ENCODE measurements at places on chromosomes 4 and X.
A peak's percentile ranks its signal among the peaks of the same experiment; 100 is the strongest.

DNA sequence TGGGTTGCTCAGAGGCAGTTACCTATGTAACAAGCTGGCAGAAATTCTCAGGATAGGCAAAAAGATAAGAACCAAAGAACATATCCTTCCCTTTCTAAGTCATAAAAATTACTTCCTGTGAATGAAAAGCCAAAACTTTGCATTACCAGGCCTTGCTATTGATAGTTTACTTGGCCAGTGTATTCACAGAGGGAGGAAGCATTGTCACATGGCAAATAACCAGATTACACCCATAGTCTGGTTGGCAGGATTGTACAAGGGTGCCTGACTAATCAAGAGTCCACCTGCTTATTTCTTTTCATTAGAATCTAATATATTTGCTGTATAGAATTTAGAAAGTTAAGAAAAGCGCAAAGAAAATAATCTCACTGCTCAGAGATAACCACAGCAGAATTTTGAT, 14.1 kb downstream of the XIAP start:
- DNase-seq, result no peak

DNA sequence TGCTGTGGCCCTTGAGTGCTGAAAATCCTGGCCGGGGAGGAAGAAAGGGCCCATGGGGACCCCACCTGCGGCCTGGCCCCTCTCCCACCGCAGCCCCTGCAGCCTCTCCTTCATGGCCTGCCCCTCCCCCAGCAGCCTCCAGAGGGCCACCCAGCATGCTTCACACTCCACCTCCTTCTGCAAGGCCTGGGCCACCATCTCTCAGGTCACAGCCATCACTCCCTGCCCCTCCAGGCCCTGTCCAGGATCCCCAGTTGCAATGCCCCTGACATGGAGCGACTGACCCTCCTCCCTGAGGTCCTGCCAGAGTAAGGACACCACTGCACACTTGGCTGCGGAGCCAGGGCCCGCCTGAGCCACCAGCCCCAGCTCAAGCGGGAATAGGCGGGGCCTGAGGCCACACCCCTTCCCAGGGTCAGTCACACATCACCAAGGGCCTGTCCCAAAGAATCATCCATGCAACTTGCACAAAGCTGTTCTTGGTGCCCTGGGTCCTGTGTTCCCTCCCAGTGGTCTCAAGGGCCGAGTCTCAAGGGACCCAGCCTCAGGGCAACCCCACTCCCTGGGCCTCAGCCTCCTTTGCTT, 32.9 kb downstream of the CCNQ start:
- no peak for DNase-seq

- peak; percentile 24 for DNase-seq
Observed at GRCh38 chrX:16033331-16033730, 90.0 kb upstream of the GRPR start.

GRCh38 chrX:136041254-136041812, 56.1 kb downstream of the SLC9A6 start:
- DNase-seq, result no peak

DNA sequence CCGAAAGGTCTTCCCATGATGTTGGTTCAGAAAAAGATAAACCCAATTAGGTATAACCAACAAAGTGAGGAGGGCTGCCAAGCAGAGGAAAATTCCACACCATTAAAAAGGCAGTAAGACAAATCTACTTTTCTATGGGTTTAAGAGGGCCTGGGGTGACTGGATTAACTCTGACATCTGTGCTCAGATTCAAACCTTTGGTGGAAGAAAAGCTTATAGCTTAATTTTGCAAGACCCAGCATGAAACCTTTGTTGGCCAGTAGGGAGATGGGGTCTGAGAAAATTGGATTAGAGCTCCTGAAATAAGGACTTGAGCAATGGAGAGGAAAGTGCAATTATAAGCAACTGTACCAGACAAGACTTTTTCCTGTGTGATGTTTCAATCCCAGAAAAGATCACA, 104.2 kb downstream of the KDR start:
- no peak for DNase-seq

- DNase-seq, result no peak
Observed at GRCh38 chrX:30622361-30622760, 30.9 kb upstream of the GK start.

DNA sequence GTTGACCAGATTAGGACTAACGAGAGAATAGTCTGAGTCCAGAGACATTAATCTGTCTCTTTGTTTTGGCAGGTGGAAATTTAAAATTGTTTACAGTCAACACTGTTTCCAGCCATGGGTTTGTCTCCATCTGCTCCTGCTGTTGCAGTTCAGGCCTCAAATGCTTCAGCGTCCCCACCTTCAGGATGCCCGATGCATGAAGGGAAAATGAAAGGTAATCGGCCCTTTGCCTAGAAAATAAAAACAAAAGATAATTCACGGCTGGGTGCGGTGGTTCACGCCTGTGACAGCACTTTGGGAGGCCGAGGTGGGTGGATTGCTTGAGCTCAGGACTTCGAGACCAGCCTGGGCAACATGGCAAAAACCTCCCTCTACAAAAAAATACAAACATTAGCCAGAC, 815 bp downstream of the HCCS start:
- no peak for DNase-seq
